ENCODE measurements at places on chromosomes 16 and 17.

- DNase-seq = no peak
Measured at GRCh38 chr17:36503456-36504155, 17.1 kb downstream of the ZNHIT3 start.

GRCh38 chr16:1175566-1176279 lies 22.8 kb downstream of the CACNA1H start:
- no peak for DNase-seq

- DNase-seq = no peak
Measured at GRCh38 chr17:43854498-43854897, 7.5 kb downstream of the CD300LG start.

GRCh38 chr16:2278956-2279800 lies 11.3 kb upstream of the RNPS1 start:
- no peak for DNase-seq

- DNase-seq = no peak
Measured at GRCh38 chr16:4606354-4606753, 8.3 kb downstream of the UBALD1 start.

DNA sequence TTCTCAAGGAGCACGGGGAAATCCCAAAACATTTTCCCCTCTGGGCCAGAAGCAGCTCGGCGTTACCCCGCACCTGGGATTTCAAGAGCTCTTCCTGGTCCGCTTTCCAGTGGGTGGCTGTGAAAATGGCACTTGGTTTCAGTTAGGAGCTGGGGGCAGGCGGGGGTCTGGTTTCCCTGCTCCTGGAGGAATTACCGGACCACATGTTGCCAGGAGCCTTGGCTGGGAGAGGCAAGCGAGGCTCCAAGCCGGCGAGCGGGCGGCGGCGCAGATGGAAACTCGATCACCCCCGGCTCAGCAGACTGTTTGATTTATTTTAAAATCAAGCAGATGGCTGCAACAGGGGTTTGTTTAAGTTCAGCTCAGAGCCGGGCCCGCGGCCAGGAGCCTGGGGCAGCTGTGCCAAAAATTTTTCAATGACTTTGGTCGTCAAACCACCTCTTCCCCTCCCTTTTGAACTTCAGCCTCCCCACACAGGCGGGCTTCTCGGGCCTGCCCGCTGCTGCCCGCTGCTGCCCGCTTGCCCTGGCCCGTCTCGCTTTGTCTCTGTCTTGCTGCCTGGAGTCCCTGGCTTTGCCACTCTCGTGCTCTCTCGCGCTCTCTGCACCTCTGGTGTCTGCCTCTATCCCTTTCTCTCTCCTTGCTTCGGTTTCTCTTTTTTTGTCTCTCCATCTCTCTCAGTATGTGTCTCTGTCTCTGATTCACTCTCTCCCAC lies 108.0 kb upstream of the CIBAR2 start:
- DNase-seq = no peak

GRCh38 chr16:82300374-82300951 lies 130.4 kb upstream of the MPHOSPH6 start:
- DNase-seq = no peak

DNA sequence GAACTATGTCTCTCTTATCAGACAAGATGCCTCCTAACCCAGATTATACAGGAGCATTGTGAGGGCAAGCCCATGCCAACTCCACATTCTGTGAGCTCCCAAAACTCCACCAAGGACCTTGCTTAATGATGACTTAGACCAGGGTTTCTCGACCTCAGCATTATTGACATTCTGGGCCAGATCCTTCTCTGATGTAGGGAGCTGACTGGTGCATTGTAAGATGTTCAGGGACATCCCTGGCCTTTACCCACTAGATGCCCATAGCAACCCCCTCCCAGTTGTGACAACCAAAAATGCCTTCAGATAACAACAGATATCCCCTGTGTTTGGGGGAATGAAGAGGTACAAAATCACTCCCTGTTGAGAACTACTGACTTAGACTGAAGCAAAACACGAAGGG lies 43.6 kb downstream of the HOXB1 start:
- DNase-seq = no peak
